Activated naive CD8-positive, alpha-beta T cell treated with anti-CD3 and anti-CD28 coated beads for 36 hours (primary cell): ENCODE measurements at places on chromosomes 3 and 15.

DNA sequence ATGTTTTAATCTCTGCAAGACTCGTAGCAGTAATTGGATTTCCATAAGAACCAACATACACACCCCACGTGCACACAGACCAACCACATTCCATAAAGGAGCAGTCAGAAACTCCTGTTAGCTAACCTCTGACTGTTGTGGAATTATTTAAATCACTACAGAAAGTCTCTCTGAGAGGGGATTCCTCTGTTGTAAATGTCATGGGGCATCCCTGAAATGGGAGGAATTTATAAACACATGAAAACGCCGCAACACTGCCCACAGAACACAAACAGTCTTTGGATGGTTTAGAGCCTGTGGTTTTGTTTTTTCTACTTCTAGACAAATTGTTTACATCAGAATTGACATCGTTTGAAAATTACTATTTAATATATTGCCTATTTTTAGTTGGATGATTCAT is 740.1 kb upstream of the GRM7 start:
- H3K27ac ChIP-seq = no peak overlapping the region
- H3K4me1 ChIP-seq = no peaks in the 10 kb centered on the region
- H3K27me3 ChIP-seq = no peaks in the 10 kb centered on the region

- H3K4me1 ChIP-seq = no peaks in the 10 kb centered on the region
- H3K36me3 ChIP-seq = peaks cover 2% of the 10 kb centered on the region
- H3K4me3 ChIP-seq = no peak overlapping the region
Observed at GRCh38 chr15:73120269-73120668, 68.0 kb downstream of the NEO1 start.

- peaks cover 24% of the 10 kb centered on the region for H3K27me3 ChIP-seq
- no peak overlapping the region for H3K27ac ChIP-seq
- no peaks in the 10 kb centered on the region for H3K4me1 ChIP-seq
- no peaks in the 10 kb centered on the region for H3K36me3 ChIP-seq
- no peak for DNase-seq
Observed at GRCh38 chr15:89513284-89513683, 16.9 kb upstream of the RHCG start.

- DNase-seq = no peak
- H3K4me3 ChIP-seq = no peak overlapping the region
- no peak overlapping the region for H3K27ac ChIP-seq
- no peaks in the 10 kb centered on the region for H3K36me3 ChIP-seq
Observed at GRCh38 chr3:31114929-31115283, 220.4 kb upstream of the GADL1 start.

DNA sequence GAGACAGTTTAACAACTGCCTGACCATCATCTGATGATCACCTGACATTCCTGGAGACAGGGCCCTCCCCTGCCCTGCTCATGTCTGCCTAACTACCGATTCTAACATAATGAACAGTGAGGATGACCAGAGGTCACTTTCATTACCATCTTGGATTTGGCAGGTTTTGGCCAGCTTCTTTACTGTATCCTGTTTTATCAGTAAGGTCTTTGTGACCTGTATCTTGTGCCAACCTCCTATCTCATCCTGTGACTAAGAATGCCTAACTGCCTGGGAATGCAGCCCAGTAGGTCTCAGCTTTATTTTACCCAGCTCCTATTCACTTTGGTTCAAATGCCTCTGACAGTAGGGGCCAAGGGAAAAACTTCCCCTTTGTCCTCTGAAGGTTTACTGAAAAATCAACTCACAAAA is 40.2 kb downstream of the METTL6 start:
- H3K4me3 ChIP-seq = no peak overlapping the region
- no peak for DNase-seq
- peaks cover 6% of the 10 kb centered on the region for H3K36me3 ChIP-seq

DNA sequence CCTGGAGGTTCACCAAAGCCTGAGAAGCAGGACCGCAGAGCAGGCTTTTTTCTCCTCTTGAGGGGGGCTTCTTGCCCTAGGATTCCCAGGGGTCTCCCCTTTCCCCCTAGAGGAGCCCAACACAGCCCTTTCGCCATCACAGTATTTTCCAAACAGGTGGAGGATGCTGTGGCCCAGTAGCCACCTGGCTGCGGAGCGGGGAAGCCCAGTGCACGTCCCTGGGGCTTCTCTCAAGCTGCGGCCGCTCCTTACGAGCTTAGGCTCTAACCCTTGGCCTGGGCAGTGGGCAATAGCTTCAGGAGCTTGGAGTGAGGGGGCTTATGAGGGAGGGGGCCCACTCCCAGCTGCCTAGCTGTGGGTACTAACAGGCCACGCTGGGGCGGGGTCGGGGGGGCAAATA is 11.6 kb upstream of the DLL4 start:
- H3K27ac ChIP-seq = no peak overlapping the region
- DNase-seq = no peak
- H3K4me1 ChIP-seq = no peaks in the 10 kb centered on the region
- H3K27me3 ChIP-seq = no peaks in the 10 kb centered on the region
- no peaks in the 10 kb centered on the region for H3K36me3 ChIP-seq

- no peaks in the 10 kb centered on the region for H3K36me3 ChIP-seq
- DNase-seq = no peak
- no peak overlapping the region for H3K27ac ChIP-seq
- H3K27me3 ChIP-seq = peaks cover 3% of the 10 kb centered on the region
- H3K4me1 ChIP-seq = no peaks in the 10 kb centered on the region
Observed at GRCh38 chr3:104629038-104629437, 737.7 kb upstream of the ALCAM start.

DNA sequence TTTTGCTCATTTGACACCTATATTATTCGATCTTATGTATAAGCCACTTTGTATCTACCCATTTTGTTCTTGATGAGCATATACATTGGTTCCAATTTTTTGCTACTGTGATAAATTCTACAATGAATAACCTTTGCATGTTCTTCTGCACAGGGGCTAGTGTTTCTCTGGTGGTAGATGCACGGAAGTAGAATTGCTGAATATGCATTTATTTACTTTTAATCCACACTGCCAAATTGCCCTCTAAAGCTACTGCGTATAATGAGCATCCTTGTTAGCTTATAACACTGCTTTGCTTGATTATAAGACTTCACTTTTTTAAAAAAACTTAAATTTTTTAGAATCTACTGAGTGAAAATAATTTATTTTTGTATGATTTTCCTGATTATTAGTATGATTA is 84.2 kb upstream of the PIAS1 start:
- peaks cover 9% of the 10 kb centered on the region for H3K4me1 ChIP-seq
- peaks cover 36% of the 10 kb centered on the region for H3K27me3 ChIP-seq
- H3K36me3 ChIP-seq = no peaks in the 10 kb centered on the region
- no peak overlapping the region for H3K4me3 ChIP-seq
- no peak for DNase-seq

DNA sequence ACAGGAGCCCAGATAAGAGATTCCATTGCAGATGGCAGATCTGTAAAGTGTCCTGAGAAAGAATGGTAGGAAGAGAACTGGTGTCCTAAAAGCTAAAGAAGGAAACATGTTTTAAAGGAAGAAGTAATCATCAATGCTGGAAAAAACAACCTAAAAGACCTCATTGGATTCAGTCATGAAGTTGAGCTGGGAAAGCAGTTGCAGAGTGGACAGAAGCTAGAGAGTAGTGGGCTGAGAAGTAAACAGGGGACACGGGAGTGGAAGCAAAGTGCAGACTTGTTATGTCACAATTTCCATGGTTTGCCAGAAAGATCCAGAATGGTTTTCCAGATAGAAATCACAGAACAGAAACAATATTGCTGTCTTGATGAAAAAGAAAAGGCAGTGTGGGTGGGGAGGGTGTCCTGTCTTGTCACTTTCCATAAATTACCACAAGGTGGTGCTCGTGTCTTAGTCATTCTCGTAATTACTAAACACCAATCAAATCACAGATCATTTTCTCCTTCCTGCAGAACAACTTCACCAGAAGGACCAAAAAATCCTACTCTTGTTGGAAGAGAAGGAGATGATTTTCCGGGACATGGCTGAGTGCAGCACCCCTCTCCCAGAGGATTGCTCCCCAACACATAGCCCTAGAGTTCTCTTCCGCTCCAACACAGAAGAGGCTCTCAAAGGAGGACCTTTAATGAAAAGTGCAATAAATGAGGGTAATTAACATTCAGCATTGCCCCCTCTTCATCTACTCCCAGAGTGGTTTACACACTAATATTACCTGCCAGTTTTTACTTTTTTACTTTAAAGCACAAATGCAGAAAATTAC is 64.5 kb downstream of the KLHL25 start:
- no peaks in the 10 kb centered on the region for H3K27me3 ChIP-seq
- peak; percentile 29 for DNase-seq
- H3K36me3 ChIP-seq = peaks cover 39% of the 10 kb centered on the region
- H3K4me1 ChIP-seq = peaks cover 8% of the 10 kb centered on the region
- H3K4me3 ChIP-seq = no peak overlapping the region

GRCh38 chr3:46324036-46324435 is 29.9 kb upstream of the CCR2 start:
- H3K4me1 ChIP-seq = no peaks in the 10 kb centered on the region
- no peak for DNase-seq
- H3K36me3 ChIP-seq = no peaks in the 10 kb centered on the region
- peaks cover 10% of the 10 kb centered on the region for H3K27me3 ChIP-seq

DNA sequence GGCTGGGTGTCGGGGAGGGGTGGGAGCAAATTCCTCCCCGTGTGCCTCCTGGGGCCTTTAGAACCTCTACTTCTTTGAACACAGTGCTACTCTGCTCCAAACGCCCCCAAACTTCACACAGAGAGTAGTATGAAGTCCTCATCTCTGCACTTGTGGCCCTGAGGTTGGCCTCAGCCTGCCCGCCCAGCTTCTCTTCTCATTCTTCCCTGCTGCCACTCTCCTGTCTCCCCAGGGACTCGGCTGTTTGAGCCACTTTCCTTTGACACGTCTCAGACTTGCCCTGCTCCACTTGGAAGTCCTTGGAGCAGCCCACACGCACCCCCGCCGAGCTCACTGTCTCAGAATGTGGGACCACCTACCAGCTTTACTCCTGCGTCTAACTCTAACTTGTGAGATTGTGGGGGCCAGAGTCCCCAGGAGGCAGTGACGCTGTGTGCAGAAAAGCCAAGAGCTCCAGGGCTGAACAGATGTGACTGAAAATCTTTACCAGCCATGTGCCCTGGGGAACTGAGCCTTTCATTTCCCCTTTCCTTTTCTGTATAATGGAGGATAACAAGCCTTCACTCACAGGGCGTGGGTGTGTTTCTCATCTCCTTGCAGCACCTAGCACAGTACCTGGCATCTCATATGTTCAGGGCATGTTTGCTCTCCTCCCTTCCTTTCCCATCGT is 233.6 kb upstream of the CTDSPL start:
- peaks cover 38% of the 10 kb centered on the region for H3K27me3 ChIP-seq
- no peak for DNase-seq
- no peak overlapping the region for H3K4me3 ChIP-seq
- H3K27ac ChIP-seq = no peak overlapping the region

DNA sequence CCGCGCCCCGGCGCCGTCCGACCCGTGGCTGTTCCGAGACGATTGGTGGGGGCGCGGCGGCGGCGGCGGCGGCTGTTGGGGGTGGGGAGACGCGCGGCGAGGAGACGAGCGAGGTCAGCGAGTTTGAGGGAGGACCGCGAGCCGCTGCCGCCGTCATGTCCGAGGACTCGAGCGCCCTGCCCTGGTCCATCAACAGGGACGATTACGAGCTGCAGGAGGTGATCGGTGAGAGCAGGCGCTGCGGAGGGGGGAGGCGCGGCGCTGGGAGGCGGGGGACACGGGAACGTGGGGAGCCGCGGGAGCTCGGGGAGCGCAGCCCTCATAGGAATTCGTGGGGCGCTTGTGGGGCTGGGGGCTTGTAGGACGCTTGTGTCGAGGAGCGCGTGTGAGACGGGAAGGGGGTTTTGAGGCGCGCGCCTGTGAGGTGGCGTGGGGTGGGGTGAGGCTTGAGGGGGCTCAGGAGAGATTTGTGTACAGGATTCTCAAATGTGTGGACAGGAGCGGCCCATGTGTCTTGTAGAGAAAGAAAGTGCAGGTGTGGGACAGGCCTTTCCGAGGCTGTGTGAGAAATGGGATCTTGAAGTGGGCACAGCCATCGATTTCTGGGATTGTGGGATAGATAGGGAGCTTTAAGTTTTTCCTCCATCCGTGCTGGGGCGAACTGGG is 518 bp downstream of the OXSR1 start:
- H3K4me3 ChIP-seq = peak overlapping the region; percentile 89
- H3K36me3 ChIP-seq = peaks cover 35% of the 10 kb centered on the region
- no peaks in the 10 kb centered on the region for H3K27me3 ChIP-seq

DNA sequence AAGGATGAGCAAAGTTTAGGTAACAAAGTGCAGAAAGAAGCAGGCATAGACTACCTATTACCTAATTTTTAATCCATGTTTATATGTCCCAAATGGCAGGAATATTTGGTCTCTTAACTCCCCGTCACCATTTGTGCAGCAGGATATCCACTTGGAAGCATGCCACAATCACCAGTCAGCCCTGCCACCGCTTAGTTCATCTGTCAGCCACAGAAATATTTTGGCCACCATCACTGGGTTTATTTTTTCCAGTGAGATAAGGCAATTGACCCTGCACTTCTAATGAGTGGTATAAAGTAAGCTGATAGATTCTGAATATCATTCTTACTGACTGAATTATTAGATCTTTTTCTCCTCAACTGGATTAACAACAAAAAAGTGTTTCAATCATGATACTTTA is 152.9 kb upstream of the SOX2 start:
- no peaks in the 10 kb centered on the region for H3K36me3 ChIP-seq
- H3K4me3 ChIP-seq = no peak overlapping the region
- no peaks in the 10 kb centered on the region for H3K27me3 ChIP-seq
- DNase-seq = no peak
- no peak overlapping the region for H3K27ac ChIP-seq

GRCh38 chr3:41369838-41370237 is 170.5 kb downstream of the CTNNB1 start:
- DNase-seq = no peak
- H3K4me3 ChIP-seq = no peak overlapping the region
- no peaks in the 10 kb centered on the region for H3K27me3 ChIP-seq
- peaks cover 9% of the 10 kb centered on the region for H3K36me3 ChIP-seq
- no peak overlapping the region for H3K27ac ChIP-seq
- H3K4me1 ChIP-seq = no peaks in the 10 kb centered on the region

DNA sequence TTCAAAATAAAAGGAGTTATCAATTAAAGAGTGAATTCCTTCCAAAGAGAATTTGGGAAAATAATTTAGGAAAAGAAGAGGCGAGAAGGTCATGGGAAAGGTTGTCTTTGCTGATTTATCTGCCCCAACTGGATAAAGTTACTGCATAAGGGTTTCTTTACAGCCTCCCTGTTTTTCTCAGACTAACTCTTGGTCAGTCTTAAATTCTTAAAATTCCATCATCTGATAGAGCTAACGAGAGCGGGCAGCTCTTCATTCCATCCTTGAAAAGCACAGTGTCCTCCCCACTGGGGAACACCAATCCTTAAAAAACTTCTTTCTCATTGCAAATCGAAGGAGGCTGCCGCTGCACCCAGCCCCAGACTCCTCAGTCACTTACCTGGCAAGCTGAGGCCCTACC is 107.2 kb downstream of the PGPEP1L start:
- DNase-seq = no peak
- peaks cover 7% of the 10 kb centered on the region for H3K36me3 ChIP-seq
- peaks cover 12% of the 10 kb centered on the region for H3K4me1 ChIP-seq
- H3K4me3 ChIP-seq = no peak overlapping the region
- no peak overlapping the region for H3K27ac ChIP-seq

DNA sequence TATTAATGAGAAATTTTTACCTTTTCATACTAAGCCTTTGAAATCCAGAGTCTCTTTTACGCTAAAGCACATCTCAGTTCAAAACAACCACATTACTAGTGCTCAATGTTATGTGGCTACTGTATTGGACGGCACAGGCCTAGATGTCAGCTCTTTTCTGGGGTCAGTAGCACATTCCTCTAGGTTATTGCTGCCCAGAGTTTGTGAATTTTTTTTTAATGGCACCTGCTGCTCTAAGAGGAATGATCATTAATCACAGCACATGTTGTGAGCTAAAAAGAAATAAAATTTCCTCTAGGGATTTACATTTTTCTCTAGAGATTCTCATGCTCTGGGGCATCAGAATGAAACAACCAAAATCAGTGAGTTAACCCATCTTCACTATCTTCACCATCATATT is 436.8 kb upstream of the THBS1 start:
- H3K27ac ChIP-seq = peak overlapping the region; percentile 91
- no peak overlapping the region for H3K4me3 ChIP-seq
- H3K36me3 ChIP-seq = peaks cover 11% of the 10 kb centered on the region
- peaks cover 35% of the 10 kb centered on the region for H3K4me1 ChIP-seq
